ENCODE measurements at places on chromosomes 7 and 10. TPM values are rescaled to one million over a fixed set of nuclear protein-coding genes. Genes with fewer than 3 reads are reported as not detected.

Gene NUTM2D
- 2.4 TPM for total RNA-seq

- no peak for DNase-seq
These were observed 56.2 kb downstream of the GLI3 start for GRCh38 chr7:42180806-42181205.

- DNase-seq: no peak
These were observed 103.1 kb upstream of the PARD3 start for GRCh38 chr10:34918060-34918775.

DNA sequence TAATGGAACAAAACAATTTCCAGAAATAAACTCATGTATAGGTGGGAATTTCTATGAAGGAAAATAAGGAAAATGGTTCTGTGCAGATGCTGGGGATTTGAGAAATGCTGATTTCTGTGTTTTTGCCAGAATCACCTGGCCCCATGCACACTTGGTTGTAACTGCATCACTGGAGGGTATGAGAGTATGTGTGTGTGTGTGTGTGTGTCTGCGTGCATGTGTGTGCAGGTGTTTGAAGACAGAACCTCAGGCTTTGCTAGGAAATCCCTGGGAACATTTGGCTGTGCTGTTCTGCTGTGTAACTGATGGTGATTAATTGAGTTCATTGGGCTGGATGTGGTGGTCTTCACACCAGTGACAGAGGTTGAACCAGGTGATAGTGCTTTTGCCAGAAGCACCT lies 141.6 kb downstream of the CAMK1D start:
- no peak for DNase-seq

Gene MNX1
- total RNA-seq: 0.33 TPM

Gene STEAP2
- total RNA-seq: 22.1 TPM

Gene CHAT
- total RNA-seq: not detected

DNA sequence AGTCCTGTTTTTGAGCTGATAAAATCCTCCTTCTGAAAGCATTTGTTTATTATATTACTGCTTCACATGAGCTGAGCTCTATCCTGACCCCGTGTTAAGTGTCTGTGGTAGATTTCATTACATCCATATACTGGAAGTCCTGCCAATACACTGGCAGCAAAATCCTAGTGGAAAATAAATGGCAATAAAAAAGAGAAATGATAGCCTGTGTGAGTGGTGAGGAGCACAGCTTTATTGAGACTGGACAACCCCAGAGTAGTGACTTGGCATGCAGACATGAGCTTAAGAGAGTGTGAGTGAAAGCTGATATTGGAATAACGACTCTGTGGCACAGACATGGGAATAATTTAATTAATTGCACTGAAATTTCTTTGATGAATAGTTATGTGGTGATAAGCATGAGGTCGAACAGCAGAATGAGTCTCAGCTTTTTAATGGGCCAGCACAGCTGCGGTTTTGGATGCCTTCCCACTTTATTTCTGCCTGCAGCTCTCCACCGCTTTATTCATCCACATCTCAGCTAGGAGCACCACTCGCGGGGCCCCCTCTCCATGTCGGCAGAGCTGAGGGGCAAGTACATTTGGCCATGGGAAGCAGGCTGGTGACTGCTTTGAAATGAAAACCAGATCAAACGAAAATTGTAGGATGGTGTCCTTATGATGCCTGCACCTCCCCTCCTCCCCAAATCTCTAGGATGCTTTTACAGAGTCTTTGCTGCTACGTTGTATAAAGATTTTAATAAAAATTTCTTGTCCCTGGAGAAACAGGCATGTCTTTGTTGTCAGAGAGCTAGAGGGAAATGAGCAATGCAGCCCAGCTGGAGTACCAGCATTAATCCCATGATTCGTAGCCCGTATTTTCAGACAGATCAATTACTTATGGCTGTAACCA lies 494.3 kb downstream of the AUTS2 start:
- DNase-seq: no peak

- no peak for DNase-seq
These were observed 7.7 kb upstream of the HTR5A start for GRCh38 chr7:155062411-155062810.

Gene SMO
- total RNA-seq: 10.2 TPM

DNA sequence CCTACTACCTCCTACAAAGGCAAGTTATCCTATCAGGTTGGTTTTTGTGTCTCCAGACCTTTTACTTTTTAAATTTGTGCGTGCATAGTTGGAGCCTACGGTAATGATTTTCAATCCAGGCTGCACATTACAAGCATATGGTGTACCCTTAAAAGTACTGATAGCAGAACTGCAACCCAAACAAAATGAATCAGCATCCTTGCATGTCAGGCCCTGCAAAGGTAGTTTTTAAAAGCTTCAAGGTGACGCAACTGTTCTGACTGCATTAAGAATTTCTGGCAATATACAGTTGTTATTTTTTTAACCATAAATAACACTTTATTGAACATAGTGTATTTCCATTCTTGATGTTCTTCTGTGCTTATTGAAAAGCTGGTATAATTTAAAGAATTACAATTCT lies 28.9 kb downstream of the GNAT3 start:
- DNase-seq: no peak

Gene PSPH
- 17.7 TPM for total RNA-seq

Gene MCM10
- total RNA-seq: 2.0 TPM

DNA sequence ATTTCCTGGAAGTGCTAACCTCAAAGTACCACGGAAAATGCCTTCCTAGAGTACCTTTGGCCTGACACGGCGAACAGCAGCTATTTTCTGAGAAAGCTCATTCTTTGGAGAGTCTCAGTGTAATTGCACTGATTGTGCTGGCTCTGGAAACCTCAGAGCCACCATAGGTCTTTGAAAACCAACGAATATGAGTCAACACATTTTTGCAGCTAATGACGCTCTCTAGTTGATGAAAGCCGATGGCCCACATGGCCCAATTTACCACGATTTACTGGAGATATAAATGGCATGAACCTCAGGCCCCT lies 187.1 kb downstream of the ADARB2 start:
- no peak for DNase-seq

Gene HOXA10
- total RNA-seq: 2.3 TPM

Gene SPDYE2
- total RNA-seq: not detected

Gene SLC26A5
- total RNA-seq: 3.6 TPM

- DNase-seq: no peak
These were observed 101.7 kb upstream of the LEP start for GRCh38 chr7:128139406-128139805.

DNA sequence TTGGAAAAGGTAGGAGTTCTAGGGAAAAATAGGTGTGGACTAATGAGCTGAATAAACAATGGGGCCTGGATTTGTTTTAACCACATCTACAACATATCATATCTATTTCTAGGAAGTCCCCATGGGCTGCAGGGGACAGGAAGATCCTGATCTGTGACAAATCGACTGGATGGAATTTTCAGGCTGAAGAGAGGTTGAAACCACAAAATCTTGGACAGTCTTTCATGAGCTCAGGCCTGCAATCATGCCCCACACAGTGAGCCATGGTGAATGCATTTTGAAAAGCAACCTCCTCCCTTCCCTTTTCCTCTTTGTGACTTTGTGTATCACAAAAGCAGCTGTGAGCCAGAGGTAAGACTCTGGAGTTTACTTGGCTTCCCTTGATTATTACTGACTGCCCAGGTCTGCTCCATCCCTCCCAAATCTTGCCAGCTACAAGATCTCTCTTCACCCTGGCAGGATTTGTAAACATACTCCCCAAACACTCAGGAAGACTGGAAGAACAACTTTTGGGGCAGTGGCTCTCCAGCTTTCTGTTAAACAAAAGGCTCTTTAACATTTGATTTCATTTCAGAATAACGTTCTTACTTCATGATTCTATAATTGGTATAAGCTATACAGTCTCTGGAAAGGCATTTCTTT lies 66.4 kb downstream of the ASAH2B start:
- DNase-seq: no peak

- DNase-seq: no peak
These were observed 434.3 kb downstream of the MDFIC start for GRCh38 chr7:115356139-115356746.

GRCh38 chr10:35605191-35605590 lies at the start of gene GJD4:
TSS of gene GJD4 (plus strand) at chr10:35605341. CDS start at chr10:35605568, 227 bp downstream.
- no peak for DNase-seq

- no peak for DNase-seq
These were observed 308.8 kb upstream of the AOAH start for GRCh38 chr7:37033141-37033540.

Gene EPHA1
- total RNA-seq: not detected

DNA sequence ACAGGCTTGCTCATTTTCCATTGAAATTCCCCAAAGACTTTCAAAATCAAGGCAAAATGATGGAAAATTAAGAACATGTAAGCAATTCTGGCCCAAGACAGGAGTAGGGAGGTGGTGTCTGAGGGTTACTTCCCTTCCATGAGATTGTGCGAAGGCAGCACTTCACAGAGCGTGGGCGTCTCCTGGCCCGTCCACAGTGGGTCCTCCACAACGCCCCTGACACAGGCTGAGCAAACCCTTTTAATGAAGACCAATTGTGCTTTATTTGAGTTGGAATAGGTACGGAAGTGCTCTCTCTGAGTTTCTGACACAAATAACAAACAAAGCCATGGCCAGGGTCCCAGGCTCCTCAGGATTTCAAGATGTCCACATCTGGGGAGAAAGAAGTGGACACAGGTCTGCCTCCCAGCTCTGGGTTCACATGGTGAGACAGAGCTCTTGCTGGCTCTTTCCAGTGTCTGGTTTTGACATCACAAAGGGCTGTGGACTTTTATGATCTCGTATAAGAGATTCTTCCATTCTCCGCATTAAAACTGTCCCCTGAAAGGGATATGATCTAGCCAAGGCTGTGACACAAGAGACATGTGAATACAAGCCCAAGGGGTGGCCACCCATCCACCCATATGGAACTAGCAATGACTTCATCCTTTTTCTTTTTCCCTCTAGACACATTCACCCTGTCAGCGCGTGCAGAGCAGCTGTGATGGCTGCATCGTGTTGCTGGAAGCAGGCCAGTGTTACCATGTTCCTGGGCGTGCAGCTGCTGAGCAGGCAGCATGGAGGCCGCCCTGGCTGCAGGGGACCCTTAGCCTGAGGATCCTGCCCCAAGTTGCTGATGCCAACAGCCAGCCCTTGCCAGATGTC lies 145.6 kb downstream of the ADAM12 start:
- DNase-seq: no peak

DNA sequence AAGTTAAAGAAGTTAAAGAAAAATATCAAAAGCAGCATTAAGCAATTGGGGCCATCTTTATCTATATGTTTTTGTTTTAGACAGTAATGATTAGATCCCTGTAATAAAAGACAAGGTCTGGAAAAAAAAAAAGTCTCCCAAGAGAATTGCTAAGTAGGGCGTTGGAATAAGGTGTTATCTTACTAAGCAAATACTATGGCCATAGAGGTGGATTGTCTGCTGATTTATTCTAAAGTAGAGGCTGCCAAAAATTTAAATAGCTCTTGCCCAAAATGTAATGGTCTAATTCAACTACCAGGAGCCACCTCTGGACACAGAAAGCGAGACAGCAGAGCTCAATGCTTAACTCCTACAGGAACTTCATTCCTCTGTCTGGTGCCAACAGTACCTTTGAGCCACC lies 71.6 kb downstream of the HERPUD2 start:
- no peak for DNase-seq

DNA sequence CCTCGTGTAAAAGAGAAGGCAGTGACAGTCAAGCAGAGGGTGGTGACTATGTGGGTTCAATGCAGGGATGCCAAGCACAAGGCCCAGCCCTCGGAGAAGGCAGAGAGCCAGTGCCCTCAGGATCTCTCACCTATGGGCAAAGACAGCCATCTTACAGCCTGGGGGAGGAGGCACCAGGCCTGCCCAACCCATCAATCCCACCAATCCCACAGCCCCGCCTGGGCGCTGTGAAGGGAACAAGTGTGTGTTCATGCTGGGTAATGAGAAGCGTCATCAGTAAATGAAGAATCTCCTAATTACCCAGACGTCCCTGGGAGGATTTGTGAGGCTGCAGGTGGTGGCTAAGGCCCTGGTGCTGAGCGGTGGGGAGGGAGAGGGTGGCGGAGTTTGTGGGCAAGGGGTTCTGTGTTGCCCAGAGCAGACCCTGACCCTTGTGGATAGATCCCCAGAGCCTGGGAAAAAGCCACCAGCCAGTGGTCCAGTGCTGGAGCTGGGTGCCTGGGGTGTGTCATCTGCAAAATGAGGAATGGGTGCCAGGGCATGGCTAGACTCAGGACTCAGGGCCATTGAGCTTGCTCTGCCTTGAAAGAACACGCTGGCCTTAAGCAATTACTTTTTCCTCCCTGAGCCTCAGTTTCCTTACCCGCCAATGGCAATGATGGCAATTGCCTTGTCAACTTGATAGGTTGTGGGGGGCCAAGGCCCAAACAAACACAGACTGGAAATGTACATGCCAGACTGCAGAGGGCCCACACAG lies 128.1 kb upstream of the UNC5B start:
- peak; percentile 14 for DNase-seq

DNA sequence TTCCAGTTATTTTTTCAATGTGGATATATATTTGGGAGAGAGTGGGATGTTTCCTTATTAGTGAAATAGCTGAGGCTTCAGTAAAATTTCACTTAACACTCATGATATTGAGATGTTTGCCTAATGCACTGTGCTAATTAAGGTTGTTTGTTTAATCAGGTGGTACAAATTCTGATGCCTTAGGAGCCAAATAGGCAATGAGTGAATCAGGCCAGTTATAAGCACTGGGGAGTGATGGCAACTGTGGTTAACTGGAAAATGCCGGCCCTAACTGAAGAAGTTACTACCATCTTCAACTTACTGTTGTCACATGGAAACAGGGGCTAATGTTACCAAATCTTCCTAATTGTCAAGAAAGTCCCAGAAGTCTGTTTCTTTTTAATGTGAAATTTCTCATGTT lies 32.0 kb downstream of the VCL start:
- DNase-seq: no peak

GRCh38 chr10:5961405-5962100 lies 15.8 kb downstream of the IL15RA start:
- peak; percentile 69 for DNase-seq

All from breast epithelium (tissue), 4 donors.